ENCODE measurements at places on chromosomes 1 and 21. TPM values are rescaled to one million over a fixed set of nuclear protein-coding genes. Genes with fewer than 3 reads are reported as not detected.

GRCh38 chr21:42352441-42353095 is 1.8 kb upstream of the TFF2 start:
- peak; percentile 34 for DNase-seq

DNA sequence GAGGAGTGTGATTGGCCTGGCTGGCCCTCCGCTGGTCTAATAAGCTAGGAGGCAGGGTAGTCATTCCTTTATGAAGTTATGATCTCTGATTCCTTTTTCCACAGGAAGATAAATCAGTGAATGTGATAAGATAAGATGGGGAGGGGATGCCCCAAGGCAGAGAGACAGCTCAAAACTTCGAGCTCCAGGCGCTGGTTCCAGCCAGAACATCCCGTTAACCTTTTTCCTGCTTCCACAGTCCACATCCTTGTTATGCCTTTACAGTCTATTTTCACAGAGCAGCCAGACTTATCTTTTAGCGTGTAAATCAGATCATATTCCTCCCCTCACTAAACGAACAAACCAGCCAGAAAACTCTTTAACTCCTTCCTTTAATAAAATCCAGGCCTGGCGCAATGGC is 38.5 kb upstream of the BMP8B start:
- no peak for DNase-seq

- DNase-seq, result no peak
Measured at GRCh38 chr21:38725196-38726157, 80.3 kb upstream of the ETS2 start.

DNA sequence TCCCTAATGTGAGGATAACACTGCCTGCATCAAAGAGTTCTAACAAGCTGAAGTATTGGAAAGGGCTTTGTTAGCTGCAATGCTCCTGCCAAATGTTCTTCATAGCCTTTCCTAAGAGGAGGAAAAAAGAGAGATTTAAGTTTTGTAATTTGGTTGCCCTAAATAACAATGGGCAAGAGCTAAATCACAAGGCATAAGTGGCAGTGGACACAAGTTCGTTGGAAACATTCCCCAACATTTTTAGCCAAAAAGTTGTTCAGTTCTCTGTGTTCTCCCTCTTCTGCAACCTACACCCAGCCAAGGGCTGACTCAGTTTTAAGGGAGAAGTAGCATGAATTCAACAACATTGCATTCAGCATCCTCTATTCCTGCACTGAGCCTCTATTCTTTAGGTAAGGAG is 2.6 kb upstream of the UQCRHL start:
- no peak for DNase-seq

The S100A7 gene
- not detected for total RNA-seq

Data from sigmoid colon (tissue), 7 donors.